ENCODE measurements at places on chromosomes 12 and 14. TPM values are rescaled to one million over a fixed set of nuclear protein-coding genes. Genes with fewer than 3 reads are reported as not detected.

The MRPS35 gene
- 38.2 TPM for total RNA-seq

The TMTC1 gene
- 5.1 TPM for total RNA-seq

The GPD1 gene
- not detected for total RNA-seq

The IL31 gene
- not detected for total RNA-seq

The SLC4A8 gene
- 9.7 TPM for total RNA-seq

The ARHGEF25 gene
- 7.4 TPM for total RNA-seq

The SVOP gene
- total RNA-seq: not detected

The CCDC198 gene
- total RNA-seq: not detected

The GALNT8 gene
- total RNA-seq: not detected

The KRT81 gene
- total RNA-seq: not detected

The ACVRL1 gene
- total RNA-seq: 404 TPM

The OXA1L gene
- total RNA-seq: 200 TPM

The ETNK1 gene
- 68.4 TPM for total RNA-seq

The FANCM gene
- total RNA-seq: 13.7 TPM

The TTC9 gene
- total RNA-seq: not detected

The TBC1D30 gene
- 7.4 TPM for total RNA-seq

The B4GALNT3 gene
- total RNA-seq: not detected

The SLC8A3 gene
- total RNA-seq: not detected

The SLC17A8 gene
- not detected for total RNA-seq

The CEBPE gene
- not detected for total RNA-seq

The HOXC13 gene
- not detected for total RNA-seq

The PPP1R36 gene
- total RNA-seq: 0.51 TPM

The RFX4 gene
- total RNA-seq: not detected

The LRRC23 gene
- 3.5 TPM for total RNA-seq

The CCDC38 gene
- total RNA-seq: not detected

The OR11H6 gene
- total RNA-seq: not detected

The TMEM30B gene
- total RNA-seq: 0.35 TPM

The PLA2G1B gene
- total RNA-seq: not detected

The NKX2-1 gene
- not detected for total RNA-seq

The SPIC gene
- total RNA-seq: not detected

The RAPGEF3 gene
- total RNA-seq: 53.6 TPM

The TPH2 gene
- total RNA-seq: not detected

The SFSWAP gene
- 53.3 TPM for total RNA-seq

The SART3 gene
- total RNA-seq: 50.7 TPM

The KRT74 gene
- total RNA-seq: not detected

The WIF1 gene
- not detected for total RNA-seq

The MVK gene
- total RNA-seq: 40.3 TPM

The KERA gene
- total RNA-seq: not detected

The FAM90A1 gene
- not detected for total RNA-seq

The MYH6 gene
- not detected for total RNA-seq

The WNT5B gene
- total RNA-seq: not detected

The ART4 gene
- 12.5 TPM for total RNA-seq

The HIF1A gene
- 179 TPM for total RNA-seq

The TBX5 gene
- not detected for total RNA-seq

The TOX4 gene
- 63.2 TPM for total RNA-seq

The ERP27 gene
- 0.88 TPM for total RNA-seq

The TAS2R8 gene
- not detected for total RNA-seq

The DDN gene
- 0.22 TPM for total RNA-seq

The SLC39A2 gene
- total RNA-seq: not detected
